ENCODE measurements at places on chromosomes 1 and 21.
A peak's percentile ranks its signal among the peaks of the same experiment; 100 is the strongest.

GRCh38 chr1:183932412-183932811, 105.1 kb downstream of the COLGALT2 start:
- no peak for DNase-seq

GRCh38 chr1:164702216-164702615, 143.2 kb downstream of the PBX1 start:
- DNase-seq = no peak

DNA sequence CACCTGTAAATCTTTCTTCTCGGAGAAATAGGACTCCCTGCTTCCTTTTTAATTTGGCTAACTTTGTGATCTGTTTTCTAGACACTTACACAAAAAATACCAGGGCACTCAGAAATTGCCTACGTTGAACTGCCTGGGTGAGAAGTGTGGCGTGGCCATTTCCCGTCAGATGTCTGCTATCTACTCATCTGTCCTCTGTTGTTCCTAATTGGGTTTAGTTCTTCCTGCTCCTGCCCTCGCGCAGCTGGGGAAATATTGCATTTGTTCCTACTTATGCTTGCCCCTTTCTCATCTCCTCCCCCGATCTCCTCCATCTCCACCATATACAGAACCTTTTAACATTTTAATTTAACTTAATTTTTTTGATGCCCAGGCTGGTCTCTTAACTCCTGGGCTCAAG, 55.1 kb downstream of the CD58 start:
- peak; percentile 13 for DNase-seq

- no peak for DNase-seq
Measured at GRCh38 chr1:65343286-65343685, 33.9 kb downstream of the DNAJC6 start.

- peak; percentile 46 for DNase-seq
Measured at GRCh38 chr1:117636637-117637425, 31.0 kb downstream of the TENT5C start.

GRCh38 chr21:41228006-41228370, 60.0 kb downstream of the BACE2 start:
- DNase-seq = no peak

GRCh38 chr1:172393354-172393753, 27.1 kb upstream of the C1orf105 start:
- DNase-seq = peak; percentile 6

GRCh38 chr1:29084196-29084521, 39.5 kb downstream of the TMEM200B start:
- no peak for DNase-seq

DNA sequence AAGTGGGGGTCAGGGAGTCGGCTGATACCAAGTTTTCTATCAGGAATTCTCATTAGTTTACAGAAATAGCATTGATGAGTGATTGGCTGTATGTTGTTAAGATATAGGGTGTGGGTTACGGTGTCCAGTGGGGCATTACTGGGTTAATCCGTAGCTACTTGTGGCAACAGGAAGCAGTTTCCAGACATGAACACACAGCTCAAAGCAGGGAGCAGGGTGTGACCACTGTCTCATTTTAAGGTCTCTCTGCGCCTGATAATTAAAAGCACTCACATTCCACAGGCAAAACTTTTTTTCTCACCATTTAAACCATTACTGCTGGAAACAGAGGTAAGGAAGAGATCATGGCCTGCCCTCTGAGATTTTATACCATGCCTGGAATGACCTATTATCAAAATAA, 114.9 kb downstream of the SIK1 start:
- no peak for DNase-seq

DNA sequence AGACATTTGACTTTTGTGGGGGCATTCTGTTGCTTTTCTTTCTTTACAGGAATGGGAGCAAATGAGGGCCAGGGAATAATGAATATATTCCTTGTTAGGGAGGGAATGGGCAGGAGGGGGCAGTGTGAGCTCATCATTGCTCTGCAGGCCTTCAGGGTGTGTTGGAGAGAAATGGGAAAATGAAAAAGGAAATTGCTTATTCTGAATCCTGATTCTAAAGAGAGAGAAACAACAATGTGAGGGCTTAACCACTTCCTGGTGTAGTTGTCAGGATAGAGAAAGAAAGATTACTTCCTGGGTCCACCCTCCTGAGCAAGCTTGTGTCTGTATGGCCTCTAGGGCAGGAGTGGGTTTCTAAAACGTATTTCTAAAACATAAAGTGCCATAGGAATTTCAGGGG, 28.3 kb downstream of the VANGL2 start:
- DNase-seq = peak; percentile 70

GRCh38 chr1:41446851-41447610, 37.5 kb downstream of the EDN2 start:
- DNase-seq = no peak

- DNase-seq = no peak
Measured at GRCh38 chr1:178509414-178510007, 3.4 kb upstream of the TEX35 start.

GRCh38 chr21:25717491-25718147, 17.1 kb downstream of the ATP5PF start:
- no peak for DNase-seq

GRCh38 chr1:212485913-212486618, 53.3 kb downstream of the NENF start:
- DNase-seq = peak; percentile 98

DNA sequence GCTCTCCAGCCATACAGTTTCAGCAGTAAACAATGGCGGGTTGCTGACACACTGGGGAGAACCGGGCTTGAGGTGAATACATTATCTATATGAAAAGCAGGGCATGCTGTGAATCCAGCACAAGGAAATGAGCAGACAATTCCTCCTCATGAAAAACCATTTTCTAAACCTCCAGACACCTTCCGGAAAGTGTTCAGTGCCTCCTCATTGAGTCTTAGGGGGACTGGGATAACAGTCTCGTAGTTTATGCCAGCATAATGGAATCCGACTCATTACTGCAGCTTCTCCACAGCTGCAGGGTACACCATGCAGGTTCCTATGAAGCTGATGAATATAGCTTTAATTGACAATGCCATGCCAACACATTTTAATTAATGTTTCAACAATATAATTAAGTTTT, 284.1 kb downstream of the BACH1 start:
- no peak for DNase-seq
